ENCODE measurements at places on chromosomes 2 and 18. TPM values are rescaled to one million over a fixed set of nuclear protein-coding genes. Genes with fewer than 3 reads are reported as not detected.

Gene FAM237A
- total RNA-seq = not detected

Gene LRATD1
- total RNA-seq = 0.59 TPM

Gene LINC00305
- not detected for total RNA-seq

Gene ASIC4
- not detected for total RNA-seq

Gene DYNAP
- not detected for total RNA-seq
